ENCODE measurements at places on chromosomes 3 and 15.
A peak's percentile ranks its signal among the peaks of the same experiment; 100 is the strongest.

DNA sequence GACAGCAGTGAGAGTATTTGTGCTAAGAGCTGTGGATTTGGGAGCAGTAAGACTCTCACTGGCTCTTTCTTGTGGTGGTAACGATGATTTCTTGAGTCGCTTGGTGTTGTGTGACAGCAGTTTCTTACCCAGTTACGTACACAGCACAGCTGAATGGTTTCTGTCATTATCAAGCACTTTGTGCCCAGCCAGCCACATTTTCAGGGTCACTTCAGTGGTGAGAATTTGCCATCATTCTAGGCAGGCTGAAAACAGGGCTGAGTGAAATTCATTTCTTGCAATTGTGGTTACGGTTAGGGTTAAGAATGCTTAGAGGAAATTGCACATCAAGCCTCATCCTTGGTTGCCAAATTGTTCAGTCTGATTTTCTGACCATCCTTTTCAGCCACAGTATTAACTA lies 130.1 kb downstream of the RYR3 start:
- DNase-seq: no peak

GRCh38 chr15:94266789-94267188 lies 35.4 kb downstream of the MCTP2 start:
- DNase-seq: no peak

DNA sequence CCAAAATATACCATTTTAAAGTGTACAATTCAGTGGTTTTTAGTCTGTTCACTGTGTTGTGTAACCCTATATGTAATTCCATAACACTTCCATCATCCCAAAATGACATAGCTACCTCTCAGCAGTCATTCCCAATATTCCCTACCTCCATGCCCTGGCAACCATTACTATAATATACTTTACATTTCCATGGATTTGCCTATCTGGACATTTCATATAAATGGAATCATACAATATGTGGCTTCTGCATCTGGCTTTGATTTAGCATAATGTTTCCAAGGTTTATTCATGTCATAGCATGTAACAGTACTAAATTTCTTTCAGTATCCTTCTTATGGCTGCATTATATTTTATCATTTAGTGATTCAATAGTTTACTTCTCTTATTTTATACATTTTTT lies 25.3 kb downstream of the FAM98B start:
- DNase-seq: no peak

- DNase-seq: no peak
Observed at GRCh38 chr3:13332158-13332557, 88.0 kb downstream of the NUP210 start.

DNA sequence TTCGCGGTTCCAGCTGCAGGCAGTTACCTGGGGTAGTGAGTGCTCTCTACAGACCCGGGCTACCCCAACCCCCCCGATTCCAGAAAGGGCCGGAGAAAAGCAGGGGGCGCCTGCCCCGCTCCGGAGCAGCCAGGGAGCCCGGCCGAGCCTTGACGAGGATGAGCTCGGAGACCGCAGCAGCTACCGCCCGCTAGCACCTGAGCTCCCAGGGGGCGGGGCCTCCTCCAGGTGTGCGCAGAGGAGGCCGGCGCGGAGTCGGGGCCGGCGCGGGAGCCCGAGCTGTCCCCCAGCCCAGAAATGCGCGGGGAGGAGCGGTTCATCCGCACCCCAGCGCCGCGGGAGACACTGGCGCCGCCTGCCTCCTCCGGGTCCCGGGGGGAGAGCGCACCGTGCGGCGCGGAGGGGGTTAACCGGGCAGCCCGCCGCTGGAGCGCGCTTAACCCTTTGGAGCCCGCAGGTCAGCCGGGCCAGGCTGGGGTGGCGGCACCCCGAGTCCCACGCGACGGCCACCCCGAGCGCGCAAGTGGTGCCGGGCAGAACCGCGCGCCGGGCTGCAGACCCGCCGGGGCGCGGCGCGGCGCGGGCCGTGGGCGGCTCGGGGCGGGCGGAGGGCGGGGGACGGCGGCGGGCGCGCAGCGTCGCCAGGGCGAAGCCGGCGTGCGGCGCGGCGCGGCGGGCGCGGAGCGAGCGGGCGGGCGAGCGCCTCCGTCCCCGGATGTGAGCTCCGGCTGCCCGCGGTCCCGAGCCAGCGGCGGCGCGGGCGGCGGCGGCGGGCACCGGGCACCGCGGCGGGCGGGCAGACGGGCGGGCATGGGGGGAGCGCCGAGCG lies at the start of gene CACNA1D:
TSS of gene CACNA1D (plus strand) at position 649 of the 829 bp plus-strand sequence. CDS start 556 bp downstream, outside the sequence.
- peak; percentile 30 for DNase-seq

GRCh38 chr15:40146037-40146436 lies 14.8 kb upstream of the BUB1B start:
- DNase-seq: no peak

DNA sequence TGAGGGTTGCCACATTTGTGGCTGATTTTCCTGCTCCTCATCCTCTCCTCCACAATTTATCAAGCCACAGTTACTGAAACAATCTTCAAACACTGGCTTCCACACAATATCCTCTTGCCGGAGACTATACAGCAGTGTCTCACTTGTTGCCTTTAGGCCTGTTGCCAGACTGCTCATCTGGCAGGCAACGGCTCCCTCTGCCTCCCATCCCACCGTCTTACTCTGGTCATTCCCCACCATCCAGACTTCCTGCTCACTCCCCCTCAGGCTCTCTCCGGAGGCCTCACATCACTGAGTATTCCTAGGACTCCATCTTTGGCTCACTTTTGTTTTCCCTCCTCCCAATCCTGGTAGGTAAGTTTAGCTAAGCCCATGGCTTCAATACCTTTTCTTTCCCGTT lies 301.9 kb downstream of the IL20RB start:
- no peak for DNase-seq

GRCh38 chr3:96428097-96428496 lies 386.3 kb upstream of the EPHA6 start:
- DNase-seq: no peak
